Right atrium auricular region (tissue), 2 donors: ENCODE measurements at places on chromosomes 6 and 20.

DNA sequence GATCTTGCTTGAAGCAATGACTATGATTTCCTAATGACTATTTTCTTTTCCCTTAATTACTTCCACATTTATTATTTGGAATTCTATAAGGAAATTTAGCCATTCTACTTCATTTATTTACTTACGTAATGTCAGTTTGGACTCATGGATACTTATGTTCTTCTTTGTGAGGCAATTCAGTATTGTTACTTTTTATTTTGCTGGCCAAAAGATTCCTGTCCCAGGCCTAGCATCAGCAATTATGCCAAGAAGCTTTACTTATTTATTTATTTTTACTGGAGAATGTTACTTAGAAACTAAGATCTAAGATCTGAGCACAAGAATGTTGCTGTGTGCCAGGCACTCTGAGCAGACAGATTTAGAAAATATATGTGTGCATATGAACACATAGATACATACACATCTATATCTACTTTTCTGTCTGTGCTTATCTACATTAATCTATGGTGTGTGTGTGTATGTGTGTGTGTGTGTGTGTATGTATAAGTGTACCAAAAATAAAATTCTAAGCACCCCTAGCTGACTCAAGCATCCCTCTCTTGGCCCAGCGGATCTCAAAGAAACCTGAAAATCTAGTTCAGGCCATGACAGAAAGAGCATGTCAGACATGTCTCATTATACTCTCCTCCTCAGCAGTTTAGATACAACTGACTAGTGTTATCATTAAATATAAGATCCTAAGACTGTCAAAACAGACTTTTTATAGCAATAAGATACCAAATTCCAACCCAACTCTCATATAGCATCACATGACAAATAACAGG is 640.0 kb upstream of the GJE1 start:
- H3K4me3 ChIP-seq, result no peak overlapping the region
- no peaks in the 10 kb centered on the region for H3K36me3 ChIP-seq
- H3K27ac ChIP-seq, result no peak overlapping the region
- no peaks in the 10 kb centered on the region for H3K4me1 ChIP-seq
- no peak for DNase-seq

DNA sequence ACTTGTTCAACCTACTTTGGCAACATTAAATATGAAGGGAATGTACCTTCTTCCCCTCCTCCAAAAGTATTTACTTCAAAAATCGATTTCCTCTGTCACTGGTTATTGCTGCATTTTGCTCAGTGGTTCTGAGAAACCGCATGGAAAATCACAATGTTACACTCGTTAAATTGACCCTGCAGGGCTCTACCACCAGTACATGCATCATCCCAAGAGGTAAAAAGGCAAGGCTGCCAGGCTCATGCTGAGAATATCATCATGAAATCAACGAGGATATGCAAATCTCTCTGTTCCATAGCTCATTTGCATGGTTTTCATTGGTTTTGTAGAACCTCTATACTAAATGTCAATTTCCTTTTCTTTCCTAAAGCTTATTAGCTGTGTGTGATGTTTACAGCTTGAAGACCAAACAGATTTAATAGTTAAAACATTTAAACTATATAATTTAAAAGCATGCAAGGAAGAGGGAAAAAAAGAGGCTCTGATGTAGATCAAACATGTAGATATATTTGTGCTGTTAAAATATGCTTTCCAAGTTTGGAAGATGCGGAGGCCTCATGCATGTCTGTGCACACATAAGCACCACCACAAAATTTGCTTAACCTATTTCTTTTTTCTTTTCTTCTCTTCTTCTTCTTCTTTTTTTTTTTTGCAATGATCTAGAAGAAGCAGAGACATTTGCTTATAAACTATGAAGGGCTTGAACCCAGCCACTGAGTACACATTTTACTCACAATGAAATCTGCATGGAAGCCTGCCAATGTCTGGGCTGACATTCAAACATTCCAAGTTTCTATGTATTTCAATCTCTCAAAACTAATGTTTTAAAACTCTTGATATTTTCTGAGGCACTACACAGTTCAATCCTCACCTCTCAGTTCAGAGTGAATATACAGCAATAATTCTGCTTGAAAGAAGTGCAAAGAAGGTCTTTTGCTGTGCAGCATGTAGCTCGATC is 194.0 kb downstream of the GMPR start:
- peak; percentile 64 for DNase-seq
- no peaks in the 10 kb centered on the region for H3K4me1 ChIP-seq
- H3K27me3 ChIP-seq, result no peaks in the 10 kb centered on the region
- H3K36me3 ChIP-seq, result no peaks in the 10 kb centered on the region
- no peak overlapping the region for H3K4me3 ChIP-seq

DNA sequence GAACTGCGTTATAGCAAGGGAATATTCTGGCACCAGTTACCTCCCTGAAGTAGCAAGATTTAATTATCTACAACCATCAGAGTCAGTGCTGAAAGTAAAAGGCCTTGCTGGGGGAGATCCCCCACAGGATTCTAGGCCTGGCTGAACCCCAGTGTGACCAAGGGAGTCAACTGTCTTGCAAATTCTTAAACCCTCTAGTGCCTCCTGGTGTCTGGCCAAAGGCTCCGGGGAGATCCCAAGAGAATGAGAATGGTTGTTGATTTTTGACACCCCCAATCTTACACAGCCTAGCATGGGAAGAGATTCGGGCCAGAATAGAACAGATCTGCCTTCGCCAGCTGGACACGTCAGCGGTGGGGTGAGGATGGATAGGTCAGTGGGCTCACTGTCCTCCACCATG is 179.4 kb downstream of the ERMARD start:
- no peaks in the 10 kb centered on the region for H3K36me3 ChIP-seq
- H3K4me1 ChIP-seq, result peaks cover 8% of the 10 kb centered on the region
- no peaks in the 10 kb centered on the region for H3K27me3 ChIP-seq
- no peak overlapping the region for H3K27ac ChIP-seq
- H3K4me3 ChIP-seq, result no peak overlapping the region
- peak; percentile 49 for DNase-seq

GRCh38 chr6:30965140-30965601 is 18.3 kb upstream of the MUC21 start:
- H3K4me3 ChIP-seq, result no peak overlapping the region
- H3K36me3 ChIP-seq, result no peaks in the 10 kb centered on the region
- H3K27me3 ChIP-seq, result no peaks in the 10 kb centered on the region

GRCh38 chr20:59333951-59334350 is 33.5 kb downstream of the EDN3 start:
- no peak overlapping the region for H3K27ac ChIP-seq
- H3K36me3 ChIP-seq, result no peaks in the 10 kb centered on the region
- DNase-seq, result no peak
- no peaks in the 10 kb centered on the region for H3K27me3 ChIP-seq

DNA sequence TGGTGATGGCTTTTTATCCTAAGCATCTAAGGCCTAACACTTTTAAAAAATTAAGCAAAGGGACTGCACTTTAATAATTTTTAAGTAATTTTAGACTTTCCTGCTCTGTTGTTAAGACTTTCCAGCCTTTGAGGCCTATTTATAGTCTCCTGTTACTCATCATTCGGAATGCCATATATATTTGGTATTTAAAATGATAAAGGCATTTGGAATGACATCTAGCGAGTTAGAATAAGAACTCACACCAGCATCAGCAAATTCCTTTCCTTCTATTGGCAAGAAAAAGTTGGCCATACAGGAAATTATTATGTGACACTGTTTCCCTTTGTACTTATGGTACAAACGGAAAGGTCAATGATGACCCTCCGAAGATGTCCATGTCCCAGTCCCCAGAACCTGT is 88.1 kb upstream of the STMND1 start:
- no peaks in the 10 kb centered on the region for H3K36me3 ChIP-seq
- no peak overlapping the region for H3K4me3 ChIP-seq
- H3K27ac ChIP-seq, result no peak overlapping the region

- no peak overlapping the region for H3K4me3 ChIP-seq
- no peaks in the 10 kb centered on the region for H3K27me3 ChIP-seq
- no peaks in the 10 kb centered on the region for H3K36me3 ChIP-seq
- DNase-seq, result no peak
- H3K27ac ChIP-seq, result no peak overlapping the region
These were observed 793.4 kb downstream of the TENT5A start for GRCh38 chr6:80959034-80959433.

DNA sequence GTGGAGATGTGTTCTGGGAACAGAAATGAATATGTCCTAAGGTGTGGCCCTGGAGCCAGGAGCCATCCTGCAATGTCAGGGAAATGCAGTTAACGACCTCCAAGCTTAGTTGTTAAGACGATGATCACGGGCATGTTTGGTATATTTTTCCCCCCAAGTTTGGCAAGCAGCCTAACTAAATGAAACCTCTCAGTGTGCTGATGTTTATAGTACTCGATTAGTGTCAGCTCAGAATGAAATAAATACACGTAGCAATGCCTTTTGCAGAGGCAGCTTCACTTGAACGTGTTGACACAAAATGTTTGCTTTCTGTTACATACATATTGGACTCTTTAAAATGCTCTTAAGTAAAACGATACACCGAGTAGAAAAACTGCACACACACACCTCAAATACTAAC is 76.2 kb upstream of the OLIG3 start:
- H3K4me3 ChIP-seq, result no peak overlapping the region
- H3K36me3 ChIP-seq, result no peaks in the 10 kb centered on the region
- no peaks in the 10 kb centered on the region for H3K27me3 ChIP-seq
- H3K27ac ChIP-seq, result no peak overlapping the region

GRCh38 chr6:26158581-26159356 is 71.5 kb downstream of the HFE start:
- peak; percentile 86 for DNase-seq
- H3K27me3 ChIP-seq, result no peaks in the 10 kb centered on the region
- H3K36me3 ChIP-seq, result no peaks in the 10 kb centered on the region
- H3K4me3 ChIP-seq, result peak overlapping the region; percentile 52
- H3K27ac ChIP-seq, result peak overlapping the region; percentile 96

- peaks cover 20% of the 10 kb centered on the region for H3K4me1 ChIP-seq
- peak overlapping the region; percentile 51 for H3K27ac ChIP-seq
- no peaks in the 10 kb centered on the region for H3K27me3 ChIP-seq
- DNase-seq, result peak; percentile 78
- no peaks in the 10 kb centered on the region for H3K36me3 ChIP-seq
These were observed 73.5 kb downstream of the ARMC2 start for GRCh38 chr6:108921547-108922361.

DNA sequence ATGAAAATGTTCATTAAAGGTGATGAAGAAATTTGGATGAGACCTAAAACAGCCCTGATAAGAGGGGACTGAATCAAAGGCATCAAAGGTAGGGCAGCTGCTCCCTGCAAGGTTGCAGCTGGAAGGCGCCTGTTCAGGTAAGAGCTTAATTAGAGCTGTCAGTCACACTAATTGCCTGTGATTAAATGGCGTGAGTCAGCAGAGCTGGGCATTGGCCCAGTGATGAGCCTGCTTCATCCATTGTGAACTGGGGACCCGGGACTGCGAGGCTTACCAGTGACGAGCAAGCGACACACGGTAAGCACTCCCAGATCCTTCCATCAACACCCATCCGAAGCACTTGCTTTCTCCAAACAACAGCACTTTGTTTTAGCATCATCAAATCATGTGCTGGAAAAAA is 621.5 kb upstream of the CDH4 start:
- no peaks in the 10 kb centered on the region for H3K27me3 ChIP-seq
- no peaks in the 10 kb centered on the region for H3K36me3 ChIP-seq
- H3K4me3 ChIP-seq, result no peak overlapping the region
- no peaks in the 10 kb centered on the region for H3K4me1 ChIP-seq
- DNase-seq, result no peak
